Stimulated activated CD4-positive, alpha-beta T cell treated with anti-CD3 and anti-CD28 coated beads, Interleukin-2, amount 100 ng/mL, for 4 hours (primary cell): ENCODE measurements at places on chromosomes 6 and 20.

DNA sequence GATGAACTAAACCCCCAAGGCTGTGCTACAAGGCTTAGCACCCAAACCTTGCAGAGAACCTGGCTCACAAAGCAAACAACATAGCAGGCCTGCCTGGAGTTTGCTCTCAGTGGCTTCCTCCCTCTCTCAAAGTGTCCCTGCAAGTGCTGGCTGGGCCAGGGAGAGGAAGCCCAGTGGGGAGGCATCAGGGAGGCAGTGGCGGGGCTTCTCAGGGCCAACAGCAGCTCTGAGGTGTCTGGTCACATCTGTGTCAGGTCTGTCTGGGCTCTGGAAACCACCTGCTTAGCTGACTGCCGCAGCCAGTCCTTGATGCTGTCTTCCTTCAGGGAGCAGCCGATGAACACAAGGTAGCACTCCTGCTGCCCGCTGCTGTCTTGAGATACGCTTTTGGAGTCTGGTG lies 16.7 kb upstream of the SLC4A11 start:
- DNase-seq = no peak

GRCh38 chr6:7156643-7157278 lies 49.0 kb downstream of the RREB1 start:
- DNase-seq = no peak

GRCh38 chr6:28711788-28712341 lies 186.2 kb downstream of the GPX5 start:
- DNase-seq = no peak

DNA sequence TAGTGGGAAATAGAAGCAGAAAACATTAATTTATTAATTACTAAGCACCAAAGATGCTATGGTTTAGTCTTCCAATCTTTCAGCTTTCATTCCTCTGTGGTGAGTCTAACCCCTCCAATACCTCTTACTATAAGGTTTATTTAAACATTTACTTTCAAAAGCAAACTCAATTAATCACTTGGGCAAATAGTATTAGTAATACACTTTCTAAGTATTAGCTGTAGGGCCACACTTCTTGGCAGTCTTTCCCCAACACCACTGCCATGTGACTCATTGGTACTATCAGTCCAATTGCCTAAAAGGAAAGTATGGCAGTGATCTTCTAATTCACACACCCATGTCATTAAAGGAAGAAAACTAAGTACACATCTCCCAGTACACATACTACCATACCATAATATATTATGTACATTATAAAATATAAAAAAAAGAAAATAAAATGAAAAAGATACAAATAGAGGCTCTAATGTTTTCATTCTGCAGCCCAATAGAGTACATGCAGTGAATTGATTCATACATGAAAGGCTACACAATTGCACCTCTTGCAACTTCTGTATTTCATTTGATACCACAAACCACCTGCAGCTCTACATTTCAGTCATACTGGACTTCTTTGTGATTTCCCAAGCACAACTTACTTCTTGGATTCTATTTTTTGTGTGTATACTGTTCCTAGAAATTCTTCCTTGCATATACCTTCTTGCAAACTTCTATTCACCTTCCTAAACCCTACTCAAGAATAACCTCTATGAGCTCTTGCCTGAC lies 218.6 kb downstream of the PKHD1 start:
- no peak for DNase-seq

GRCh38 chr6:148244217-148244935 lies 98.3 kb upstream of the SASH1 start:
- no peak for DNase-seq

DNA sequence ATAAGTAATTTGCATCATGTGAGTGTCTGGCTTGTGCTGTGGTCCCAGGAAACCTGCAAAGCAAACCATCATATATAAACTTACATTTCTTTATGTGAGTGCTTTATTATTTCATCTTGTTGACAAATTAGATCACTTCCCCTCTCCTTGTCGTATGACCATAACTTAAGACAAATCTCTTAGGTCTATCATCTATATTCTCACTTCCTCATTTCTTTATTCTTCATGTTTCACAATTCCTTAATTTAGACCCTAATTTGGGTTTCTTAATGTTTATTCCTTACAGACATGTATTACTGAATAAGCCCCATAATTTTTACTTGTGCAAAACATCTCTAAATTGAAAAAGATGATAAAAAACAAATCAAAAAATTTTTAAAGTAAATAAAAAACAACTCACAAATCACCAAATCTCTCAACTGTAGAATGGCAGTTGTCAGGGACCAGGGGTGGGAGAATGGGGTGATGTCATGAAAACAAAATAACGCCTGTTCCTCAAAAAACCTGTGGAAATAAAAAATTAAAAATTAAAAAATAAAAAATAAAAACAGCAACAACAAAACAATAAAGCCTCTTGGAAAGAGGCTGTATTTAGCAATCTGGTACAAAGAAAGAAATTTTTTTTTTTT lies 49.5 kb upstream of the FBXO30 start:
- no peak for DNase-seq

- DNase-seq = no peak
Observed at GRCh38 chr20:59891581-59891980, 41.9 kb downstream of the SYCP2 start.

- DNase-seq = no peak
Observed at GRCh38 chr6:163404825-163405265, 9.7 kb upstream of the QKI start.

GRCh38 chr6:150516199-150516598 lies 83.5 kb upstream of the PLEKHG1 start:
- no peak for DNase-seq

- no peak for DNase-seq
Observed at GRCh38 chr6:170135821-170136471, 154.9 kb downstream of the DLL1 start.

DNA sequence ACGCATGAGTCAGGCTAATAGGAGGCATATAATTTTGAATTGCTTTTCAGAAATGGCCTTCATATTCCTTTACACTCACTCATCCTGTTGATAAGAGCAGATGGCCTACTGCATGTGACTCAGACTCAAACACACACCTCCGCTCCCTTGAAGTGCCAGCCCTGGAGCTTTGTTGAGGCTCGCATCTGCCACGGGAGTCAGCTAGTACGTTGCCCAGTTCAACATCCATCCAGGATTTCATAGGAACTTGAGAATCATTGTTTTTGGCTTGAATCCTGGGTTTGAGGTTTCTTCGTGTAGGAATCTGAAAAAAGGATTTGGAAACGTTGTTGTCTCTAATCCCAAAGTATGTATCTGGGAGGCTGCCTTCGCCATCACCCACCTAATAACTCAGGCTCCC lies 87.4 kb upstream of the JAG1 start:
- no peak for DNase-seq

- DNase-seq = peak; percentile 16
Observed at GRCh38 chr6:33904050-33904746, 100.4 kb upstream of the MLN start.

DNA sequence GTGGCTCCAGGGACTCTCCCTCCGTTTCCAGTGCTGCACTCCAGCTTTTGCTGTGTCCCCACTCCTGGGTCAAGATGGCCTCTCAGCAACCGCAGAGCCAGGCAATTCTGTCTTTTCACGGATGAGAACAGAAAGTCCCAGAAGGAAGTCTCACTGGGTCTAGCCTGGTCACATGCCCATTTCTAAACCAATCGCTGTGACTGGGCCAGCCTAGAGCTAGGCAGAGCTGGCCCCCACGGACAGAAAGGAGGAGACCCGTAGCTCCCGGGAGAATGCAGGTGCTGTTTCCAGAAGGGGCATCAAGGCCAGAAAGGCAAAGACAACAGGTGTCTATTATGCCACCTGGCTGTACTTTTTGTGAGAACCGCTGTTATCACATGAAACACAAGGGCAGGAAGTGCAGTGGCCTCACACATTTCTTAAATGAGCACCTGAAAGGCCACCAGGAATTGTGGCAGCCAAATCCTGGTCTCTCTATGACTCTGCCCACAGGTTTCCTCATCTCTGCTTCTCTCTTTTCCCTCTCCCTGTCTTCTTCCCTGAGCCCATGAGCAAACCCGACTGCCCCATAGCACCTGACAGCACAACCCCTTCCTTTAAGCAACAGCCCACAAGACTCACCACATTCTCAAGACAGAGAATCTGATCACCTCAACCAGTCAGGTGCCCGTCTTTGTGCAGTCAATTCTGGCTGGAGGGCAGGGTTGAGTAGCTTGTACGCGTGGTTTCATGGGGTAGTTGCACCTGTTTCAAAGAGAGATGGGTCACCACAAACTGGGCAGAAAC lies 37.1 kb upstream of the B4GALT5 start:
- DNase-seq = no peak

DNA sequence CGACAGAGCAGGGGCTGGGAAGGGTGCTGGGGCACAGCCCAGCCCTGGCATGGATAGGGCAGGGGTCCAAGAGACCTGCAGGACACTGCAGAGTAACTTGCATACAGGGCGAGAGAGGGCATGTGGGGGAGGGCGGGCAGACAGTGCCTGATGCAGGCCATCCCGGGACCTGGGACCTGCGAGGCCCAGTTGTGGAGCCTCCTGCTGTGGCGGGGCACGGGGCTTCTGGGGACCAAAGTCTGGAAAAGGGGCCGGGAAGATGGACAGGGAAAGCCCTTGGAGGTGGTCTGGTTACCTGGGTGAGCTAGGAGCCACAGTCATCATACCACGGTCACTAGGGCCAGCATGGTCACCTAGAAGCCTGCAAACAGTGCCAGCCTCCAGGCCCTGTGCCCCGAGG lies 412 bp upstream of the TUBB1 start:
- DNase-seq = no peak

DNA sequence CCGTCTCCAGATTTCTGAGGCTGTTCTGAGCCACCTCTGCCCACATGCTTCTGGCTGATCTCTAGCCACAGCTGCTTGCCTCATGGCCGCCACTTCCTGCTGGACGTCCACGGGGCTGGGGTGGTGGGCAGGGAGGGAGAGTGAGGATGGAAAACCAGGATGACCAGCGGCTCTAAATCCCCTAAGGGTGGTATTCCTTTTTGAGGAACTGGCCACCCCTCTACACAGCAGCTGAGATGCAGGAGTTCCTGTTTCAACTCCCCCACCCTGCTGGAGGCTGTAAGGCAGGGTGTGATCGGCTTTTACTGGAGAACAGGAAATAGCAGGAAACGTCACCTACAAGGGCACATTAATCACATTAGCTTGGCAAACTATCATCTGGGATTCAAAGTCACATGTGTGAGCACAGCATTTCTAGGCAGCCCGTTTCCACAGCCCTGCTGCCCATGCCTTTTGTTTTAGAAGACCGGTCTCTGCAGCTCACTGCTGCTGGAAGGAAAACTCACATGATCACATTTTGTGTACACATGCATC lies 181.6 kb upstream of the ECI2 start:
- no peak for DNase-seq
